NCI-H1105 treated with DMSO at 0.1 percent for 48 hours (cell line): ENCODE measurements at places on chromosomes 11 and 22.

DNA sequence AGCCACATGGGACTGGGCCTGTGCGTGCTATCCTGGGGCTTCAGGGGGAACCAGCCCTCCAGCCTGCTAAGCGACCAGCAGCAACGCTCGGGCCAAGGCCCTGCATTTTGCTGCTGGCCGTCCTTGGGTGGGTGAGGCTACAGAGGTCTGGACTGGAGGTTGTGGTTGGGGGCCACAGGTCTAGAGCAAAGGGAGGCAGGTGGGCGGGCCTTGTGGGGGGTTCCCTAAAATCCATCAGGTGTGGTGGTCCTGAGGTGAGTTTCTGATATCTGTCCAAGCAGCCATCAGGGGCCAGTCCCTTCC is 34.7 kb downstream of the PPM1F start:
- no peak for DNase-seq

GRCh38 chr11:34262531-34263081 is 95.2 kb downstream of the ABTB2 start:
- no peak for DNase-seq

GRCh38 chr11:115498354-115498753 is 5.9 kb downstream of the CADM1 start:
- peak; percentile 86 for DNase-seq

GRCh38 chr11:106398502-106399075 is 321.1 kb downstream of the AASDHPPT start:
- DNase-seq: no peak

DNA sequence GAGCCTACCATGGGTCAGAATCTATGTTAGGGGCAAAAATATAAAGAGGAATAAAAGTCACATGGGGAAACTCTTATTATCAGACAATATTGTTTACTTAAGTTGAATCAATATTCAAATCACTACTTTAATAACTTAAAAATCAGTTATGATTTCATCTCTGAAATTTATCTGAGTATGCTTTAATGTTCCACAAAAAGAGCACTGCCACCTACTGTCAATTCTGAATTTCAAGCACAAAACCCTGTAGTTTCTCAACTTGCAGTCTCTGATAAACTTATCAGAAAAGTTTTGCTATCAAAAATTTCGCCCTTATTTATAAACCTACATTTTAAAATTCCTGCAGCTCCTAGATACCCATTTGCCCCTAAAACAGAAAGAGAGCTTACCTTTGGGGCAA is 47.3 kb downstream of the RDX start:
- no peak for DNase-seq

- DNase-seq: no peak
These were observed 114.7 kb upstream of the OR4B1 start for GRCh38 chr11:48101958-48102357.

- DNase-seq: no peak
These were observed 226.4 kb upstream of the KIRREL3 start for GRCh38 chr11:127226949-127227348.

GRCh38 chr11:125625630-125626287 is 796 bp downstream of the CHEK1 start:
- DNase-seq: peak; percentile 95

DNA sequence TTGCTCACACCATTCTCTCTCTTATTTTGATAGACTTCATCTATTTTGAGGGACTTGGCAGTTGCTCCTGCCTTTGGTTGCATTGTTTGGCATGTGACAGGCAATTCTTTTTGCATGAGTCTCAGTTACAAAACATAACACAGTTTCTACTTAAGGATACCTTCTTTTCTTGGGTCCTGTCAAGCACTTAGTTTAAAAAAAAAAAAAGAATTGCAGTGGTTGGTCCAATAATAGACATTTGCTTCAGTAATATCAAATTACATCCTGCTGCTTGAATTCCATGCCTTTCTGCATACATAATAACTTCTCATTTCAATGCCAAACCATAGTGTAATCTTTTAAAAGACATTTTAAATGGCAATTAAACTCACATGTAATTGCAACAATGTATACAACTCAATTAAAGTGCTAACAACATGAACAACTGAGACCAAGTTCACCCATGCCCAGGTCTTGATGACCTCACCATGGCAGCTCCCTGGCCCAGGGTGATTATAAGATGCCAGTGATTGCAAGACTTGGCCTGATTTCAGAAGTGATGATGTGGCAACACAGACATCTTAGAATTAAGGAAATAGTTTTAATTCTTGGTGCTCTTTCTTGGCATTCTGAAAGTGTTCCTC is 32.2 kb upstream of the PLET1 start:
- DNase-seq: peak; percentile 44

DNA sequence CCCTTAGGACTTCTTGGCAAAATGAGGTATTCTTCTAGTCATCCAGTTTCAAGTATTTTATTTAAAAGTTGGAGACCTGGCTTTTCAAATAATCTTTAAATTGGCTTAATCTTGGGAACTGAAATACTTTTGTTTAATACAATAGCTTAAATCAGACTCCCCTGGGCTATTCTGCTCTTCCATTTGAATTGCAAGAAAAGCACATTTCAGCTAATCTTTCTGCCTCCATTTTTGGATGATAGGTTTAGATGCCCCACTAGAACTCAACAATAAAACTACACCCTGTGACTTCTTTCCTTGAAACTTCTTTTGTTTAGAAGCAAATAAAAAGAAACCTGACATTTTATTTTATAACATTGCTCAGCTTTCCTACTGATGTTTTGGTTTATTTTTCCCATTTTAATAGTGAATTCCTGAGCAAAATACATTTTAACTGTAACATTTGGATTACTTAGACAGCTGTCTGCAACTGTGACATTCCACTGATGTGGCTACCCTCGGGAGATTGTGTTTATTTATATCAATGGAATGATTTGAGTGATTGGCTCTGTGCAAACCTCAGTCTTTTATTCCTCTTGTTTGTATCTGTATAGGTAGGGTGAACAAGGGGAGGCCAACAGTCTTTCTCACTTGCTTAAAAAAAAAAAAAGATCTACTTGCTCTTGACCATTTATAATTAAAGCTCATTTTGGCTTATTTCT is 1045.8 kb upstream of the CNTN5 start:
- no peak for DNase-seq

GRCh38 chr11:19365743-19366410 is 125.1 kb upstream of the E2F8 start:
- DNase-seq: no peak

DNA sequence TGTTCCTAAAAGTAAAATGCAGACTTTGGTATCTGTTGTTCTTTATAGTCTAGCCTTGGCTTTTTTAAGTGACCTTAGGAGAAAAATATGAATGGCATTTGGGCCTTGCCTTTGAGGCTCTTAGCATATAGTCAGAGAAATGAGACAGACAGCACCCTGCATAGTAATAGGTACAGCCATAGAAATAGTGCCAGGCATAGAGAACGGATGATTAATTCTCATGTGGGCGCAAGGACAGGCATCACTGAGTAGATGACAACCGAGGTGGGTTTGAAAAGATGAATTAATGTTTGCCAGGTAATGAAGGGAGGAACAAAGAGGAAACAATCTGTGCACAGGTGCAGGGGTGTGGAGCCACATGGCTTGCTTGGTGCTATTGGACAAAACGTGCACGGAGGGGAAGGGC is 90.5 kb downstream of the BMAL1 start:
- DNase-seq: no peak

DNA sequence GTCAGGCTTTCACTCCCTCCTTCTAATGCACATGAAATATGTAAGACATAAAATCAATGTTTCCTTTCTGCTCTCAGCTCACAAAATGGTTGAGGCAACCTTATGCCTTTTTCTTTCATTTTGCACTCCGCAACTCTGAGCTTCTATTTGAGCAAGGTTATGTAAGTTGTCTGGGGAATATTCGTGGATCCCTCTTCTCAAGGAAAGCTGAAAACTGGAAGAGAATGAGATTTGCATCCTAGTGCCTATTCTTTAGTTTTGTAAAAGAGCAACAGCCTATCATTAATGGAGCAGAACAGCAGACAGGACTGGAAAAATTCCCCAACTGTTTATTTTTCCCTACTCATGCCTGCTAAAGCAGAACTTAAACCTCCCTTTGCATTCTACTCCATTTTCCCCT is 141.7 kb downstream of the FAM76B start:
- no peak for DNase-seq

DNA sequence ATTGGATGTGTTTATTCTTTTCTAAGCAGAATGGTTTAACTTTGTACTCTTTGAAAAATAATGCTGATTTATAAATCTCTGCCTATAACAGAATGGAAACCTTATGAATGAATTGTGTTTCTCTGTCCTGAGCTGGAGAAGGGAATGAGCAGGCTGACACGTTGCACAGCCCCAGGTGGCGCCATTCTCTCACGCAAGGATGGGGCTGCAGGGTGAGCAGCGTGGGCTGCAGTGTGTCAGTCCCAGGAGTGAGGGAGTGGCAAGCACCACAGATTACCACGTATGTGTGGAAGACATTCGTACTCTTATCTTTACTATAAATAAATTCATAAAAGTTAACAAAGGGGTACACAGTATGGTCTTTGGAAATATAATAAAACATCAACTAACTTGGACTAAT is 33.4 kb downstream of the FDX1 start:
- peak; percentile 43 for DNase-seq

GRCh38 chr11:64849598-64850356 is 5.3 kb upstream of the CDC42BPG start:
- no peak for DNase-seq

GRCh38 chr22:32775957-32776356 is 25.5 kb upstream of the TIMP3 start:
- no peak for DNase-seq

DNA sequence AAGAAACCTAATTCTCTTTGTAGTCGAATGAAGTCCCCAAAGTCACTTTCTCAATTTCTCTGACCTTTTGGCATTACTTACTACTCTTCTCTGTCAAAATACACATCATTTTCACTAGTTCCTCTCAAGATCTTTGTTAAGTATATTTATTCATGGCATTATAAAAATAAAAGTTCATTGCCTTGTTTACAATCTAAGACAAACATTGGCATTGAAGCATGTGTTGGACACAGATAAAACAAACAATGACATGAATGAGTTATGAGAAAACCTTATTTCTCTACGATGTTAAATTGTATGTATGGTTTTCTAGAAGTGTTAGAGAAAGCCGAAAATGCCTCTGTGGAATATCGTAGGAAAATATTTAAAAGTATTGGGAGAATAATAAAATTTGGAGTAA is 8.6 kb upstream of the OR51G1 start:
- DNase-seq: no peak

- DNase-seq: no peak
These were observed 21.6 kb upstream of the RIC3 start for GRCh38 chr11:8190431-8190830.

DNA sequence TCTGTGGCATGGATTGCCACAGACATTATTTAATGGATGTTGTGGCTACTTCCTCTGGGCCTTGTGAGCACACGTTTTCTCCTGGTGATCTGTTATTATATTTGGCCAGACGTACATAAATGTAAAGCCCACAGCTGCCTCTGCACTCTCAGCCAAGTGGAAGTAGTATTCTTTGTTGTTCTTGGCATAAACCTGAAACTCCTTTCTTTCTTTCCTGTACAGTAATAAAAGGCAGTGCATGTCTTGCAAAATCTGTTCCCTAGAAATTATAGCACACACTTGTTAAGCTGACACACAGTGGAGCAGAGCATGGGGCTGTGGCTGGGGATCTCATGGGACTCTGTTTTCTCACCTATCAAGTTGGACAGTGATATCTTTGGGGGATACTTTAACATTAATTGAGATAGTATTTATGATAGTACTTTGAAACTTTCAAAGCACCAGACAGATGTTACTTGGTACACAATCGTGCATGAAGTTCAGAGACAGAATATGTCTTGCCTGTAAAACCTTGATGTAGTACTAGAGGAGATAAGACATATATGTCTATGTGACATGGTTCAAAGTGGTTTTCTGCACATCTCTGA is 20.9 kb downstream of the PANX1 start:
- DNase-seq: no peak

DNA sequence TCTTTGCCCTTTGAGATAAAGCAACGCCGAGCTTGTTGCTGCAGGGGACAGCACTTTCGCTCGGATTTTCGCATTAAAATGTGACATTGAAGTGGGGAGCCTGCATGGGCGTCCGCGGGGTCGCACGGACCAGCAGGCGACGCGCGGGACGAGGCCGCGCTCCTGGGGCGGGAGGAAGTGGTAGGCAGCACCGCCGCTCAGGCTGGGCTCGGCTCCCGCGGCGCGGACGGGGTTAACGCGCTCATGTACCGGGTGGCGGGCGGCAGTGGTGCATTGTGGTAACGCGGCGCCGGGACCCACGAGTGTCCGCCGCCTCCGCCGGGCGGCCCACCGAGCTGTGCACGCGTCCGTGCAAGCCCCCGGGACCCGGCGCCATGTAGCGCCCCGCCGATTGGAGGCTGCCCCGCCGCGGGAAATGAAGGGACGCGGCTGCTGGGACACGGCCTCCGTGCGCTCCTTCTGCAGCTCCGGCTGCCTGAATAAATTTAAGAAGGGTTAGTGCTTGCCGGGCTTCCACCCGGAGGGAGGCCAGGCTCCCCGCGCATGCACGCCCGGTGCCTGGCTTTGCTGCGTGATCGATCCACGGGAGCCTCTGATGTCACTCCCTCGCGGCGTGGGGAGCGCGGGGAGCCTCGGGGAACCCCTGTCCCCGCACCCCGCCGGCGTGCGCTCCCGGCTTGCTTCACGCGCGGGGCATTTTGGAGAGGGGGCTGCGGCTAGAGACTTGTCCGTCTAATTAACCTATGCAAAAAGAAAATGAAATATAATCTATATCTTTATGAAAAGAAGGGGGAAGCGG is 127.7 kb downstream of the OSBP2 start:
- DNase-seq: no peak

DNA sequence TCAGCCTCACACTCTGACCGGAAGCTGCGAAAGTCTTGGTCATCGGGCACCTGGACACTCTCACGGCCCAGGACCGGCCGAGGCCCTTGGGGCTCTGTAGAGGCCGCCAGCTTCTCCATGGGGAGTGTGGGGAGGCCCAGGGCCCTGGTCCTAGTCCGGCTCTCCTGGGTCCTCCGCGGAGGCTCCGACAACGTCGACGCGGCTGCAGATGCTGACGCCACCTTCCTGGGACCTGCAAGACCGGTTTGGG is 12.9 kb downstream of the STARD10 start:
- no peak for DNase-seq

DNA sequence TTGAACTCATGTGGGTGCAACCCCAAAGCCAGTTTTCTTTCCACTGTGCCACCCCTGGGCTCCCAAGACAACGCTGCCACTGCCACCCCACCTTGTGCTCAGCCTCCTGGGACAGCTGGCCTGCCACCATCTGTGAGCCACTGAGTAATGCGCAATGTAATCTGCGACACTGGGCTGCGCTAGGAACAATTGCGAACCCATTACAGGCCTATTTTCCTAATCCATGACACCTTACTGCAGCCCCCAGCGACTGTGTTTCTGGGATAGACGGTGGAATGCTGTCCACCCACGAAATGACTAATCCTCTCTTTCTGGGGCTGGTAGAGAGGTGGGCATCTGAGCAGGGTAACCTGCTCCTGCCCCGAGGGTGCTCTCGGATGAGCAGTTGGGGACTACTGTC is 22.2 kb downstream of the FLRT1 start:
- no peak for DNase-seq

- no peak for DNase-seq
These were observed 1029.1 kb downstream of the BRD1 start for GRCh38 chr22:48798281-48799226.

GRCh38 chr11:80086496-80087055 is 645.7 kb upstream of the TENM4 start:
- no peak for DNase-seq
